Activated CD4-positive, alpha-beta T cell treated with anti-CD3 and anti-CD28 coated beads, Interleukin-2, amount 50 U/mL, for 4 hours (primary cell): ENCODE measurements at places on chromosomes 4 and X.

- DNase-seq, result no peak
Observed at GRCh38 chrX:107878106-107878505, 52.4 kb downstream of the MID2 start.

DNA sequence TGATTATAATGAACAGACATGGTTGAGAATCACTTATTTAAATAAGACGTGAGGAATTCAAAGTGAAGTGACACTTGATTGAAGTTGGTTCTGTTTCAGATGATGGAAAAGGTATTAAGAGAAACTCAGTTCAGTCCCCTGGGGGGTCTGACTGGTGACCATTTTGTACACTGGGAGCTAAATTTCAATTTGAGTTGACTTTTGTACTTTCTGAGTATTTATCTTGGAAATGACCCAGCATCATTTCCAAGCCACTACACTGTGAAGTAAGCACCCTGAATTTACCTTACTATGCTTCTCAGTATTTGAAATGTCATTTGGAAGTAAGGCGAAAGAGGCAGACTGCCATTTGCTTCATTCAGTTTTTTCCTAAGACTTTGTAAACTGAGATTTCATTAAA, 73.4 kb downstream of the CNOT6L start:
- DNase-seq, result no peak

DNA sequence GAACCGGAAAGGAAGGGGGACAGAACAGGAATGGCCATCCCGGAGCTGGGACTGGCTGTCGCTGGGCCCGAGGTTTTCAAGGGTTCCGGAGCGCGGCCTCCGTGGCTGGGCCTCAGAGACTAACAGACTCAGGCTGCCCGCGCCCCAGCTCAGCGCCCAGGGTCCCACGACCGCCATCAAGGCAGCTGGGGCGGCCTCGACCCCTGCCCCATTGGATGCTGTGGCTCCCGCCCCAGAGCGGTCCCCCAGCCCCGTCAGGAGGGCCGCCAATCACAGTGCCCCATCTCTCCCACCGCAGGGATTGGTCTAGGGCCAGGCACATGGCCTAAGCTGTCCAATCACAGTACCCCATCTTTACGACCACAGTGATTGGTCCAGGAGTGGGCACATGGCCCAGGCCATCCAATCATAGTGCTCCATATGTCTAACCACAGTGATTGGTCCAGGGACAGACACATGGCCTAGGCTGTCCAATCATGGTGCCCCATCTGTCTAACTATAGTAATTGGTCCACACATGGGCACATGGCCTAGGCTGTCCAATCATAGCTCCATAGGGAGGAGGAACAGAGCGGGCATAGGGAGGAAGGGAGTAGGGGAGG, 105.3 kb upstream of the NKX1-1 start:
- DNase-seq, result peak; percentile 34

- DNase-seq, result no peak
Observed at GRCh38 chr4:139686130-139686529, 20.5 kb downstream of the MGST2 start.

- DNase-seq, result no peak
Observed at GRCh38 chr4:174604198-174604597, 81.9 kb upstream of the HPGD start.

GRCh38 chrX:70452143-70452733, 7.6 kb downstream of the DLG3 start:
- peak; percentile 45 for DNase-seq

- no peak for DNase-seq
Observed at GRCh38 chr4:112836895-112837294, 200.0 kb downstream of the LARP7 start.

- DNase-seq, result peak; percentile 5
Observed at GRCh38 chrX:9340598-9341290, 124.1 kb upstream of the TBL1X start.

- no peak for DNase-seq
Observed at GRCh38 chr4:89753601-89754066, 83.3 kb downstream of the SNCA start.

DNA sequence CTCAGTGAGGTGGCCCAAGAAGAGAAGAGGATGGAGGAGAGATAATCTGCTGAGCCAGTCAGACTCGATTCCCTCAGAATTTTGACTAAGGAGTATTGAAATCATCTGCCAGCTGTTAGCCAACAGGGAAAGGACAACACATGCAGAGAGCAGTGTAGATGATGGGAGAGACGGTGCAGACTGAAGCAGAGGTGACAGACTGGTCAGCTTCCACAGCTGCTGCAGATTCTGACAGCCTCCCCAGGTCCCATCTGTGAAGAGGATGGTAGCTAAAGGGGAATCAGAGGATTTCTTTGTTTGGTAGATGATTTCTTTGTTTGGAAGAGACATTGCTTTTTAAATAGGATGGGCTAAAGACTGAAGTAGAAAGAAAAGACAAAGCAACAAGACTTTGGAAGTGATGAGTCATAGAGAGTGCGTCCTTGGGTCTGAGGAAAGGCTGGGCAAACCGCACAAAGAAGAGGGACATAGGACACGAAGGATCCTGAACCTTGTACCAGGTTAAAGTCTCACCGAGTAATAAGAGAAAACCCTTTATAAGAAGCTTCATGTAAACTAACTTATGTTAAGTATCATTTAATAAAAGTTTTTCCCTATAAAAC, 27.6 kb downstream of the INTU start:
- DNase-seq, result no peak

DNA sequence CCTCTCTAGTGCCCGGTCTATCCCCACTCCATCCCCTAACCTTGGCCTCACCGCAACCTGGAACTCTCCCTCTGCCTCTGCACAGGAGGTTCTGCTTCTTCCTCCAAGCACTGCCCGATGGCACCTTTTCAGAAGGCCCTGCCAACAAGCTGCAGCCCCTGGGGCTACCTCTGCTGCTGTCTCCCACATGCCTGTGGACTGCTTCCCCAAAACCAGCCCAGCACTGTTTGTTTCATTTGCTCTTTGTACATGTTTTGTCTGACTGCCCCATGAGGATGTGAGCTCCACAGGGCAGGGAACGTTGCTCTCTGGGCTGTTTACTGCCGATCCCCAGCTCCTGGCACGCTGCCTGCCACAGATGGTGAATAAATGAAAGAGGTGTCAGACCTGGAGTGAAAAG, 85.4 kb downstream of the INTS6L start:
- DNase-seq, result no peak

DNA sequence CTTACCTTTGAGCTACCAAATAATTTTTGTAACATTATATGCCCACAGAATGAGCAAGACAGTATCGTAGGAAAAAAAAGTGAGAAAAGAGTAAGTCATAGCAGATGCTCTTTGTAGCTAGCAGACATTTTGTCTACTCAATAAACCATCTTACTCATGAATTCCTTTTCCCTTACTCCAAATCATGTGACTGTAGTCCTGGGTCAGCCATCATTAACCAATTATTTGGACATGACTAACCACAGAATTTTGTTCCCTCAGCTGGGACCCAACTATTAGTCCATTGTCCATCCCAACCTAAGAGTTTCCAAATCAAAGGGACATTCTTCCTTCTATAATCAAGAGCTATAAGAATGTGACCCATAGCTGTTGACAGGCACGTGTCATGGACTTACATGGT, 11.4 kb downstream of the UBE2D3 start:
- no peak for DNase-seq

DNA sequence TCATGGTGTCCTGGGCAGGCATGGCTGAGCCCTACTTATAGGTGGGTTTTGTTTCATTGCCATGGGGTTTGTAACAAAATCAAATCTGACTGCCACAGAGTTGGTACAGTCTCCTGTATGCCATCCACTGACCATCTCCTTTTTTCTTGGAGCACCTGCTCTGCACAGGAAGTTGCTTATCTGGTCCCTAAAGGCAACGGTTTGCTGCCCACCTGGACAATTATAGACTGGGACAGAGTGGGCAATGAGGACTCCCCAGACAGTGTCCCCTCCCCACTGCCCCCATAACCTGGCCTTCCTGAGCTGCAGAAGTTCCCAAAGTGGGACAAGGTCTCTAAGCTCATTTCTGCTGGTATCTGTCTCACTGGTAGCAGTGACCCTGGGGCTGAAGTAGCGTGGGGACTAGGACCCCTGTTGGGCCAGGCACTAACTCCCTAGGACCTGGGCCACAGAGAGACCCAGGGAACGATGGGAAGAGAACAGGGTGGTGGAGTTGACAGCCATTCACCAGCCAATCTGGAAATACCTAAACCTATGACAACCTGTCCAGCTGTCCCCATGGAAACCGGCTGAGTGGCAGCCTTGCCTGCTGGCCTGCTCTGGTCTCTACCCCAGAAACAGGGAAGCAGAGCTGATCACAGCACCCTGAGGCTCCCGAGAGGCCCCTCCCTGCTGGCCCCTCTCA, 64.7 kb downstream of the WFS1 start:
- DNase-seq, result no peak

- DNase-seq, result no peak
Observed at GRCh38 chr4:162408309-162408708, 244.5 kb upstream of the FSTL5 start.

DNA sequence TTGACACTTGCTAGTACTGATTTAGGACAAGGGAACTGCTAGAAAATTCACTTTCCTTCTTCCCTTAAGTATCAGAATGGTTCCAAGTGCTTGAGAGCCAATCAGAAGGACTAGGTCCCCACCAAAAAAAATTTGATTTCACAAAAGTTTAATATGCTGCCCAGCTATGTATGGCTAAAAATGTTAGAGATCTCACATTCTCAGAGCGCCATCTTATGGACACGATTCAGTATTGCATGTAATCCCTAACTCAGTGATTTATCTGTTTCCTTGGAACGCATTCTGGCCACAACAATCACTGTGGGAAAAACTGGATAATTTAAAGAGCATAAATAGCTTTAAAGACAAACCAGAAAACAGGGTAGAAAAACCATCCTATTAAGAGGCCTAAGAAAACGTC, 255.1 kb upstream of the GPC4 start:
- DNase-seq, result no peak

GRCh38 chr4:107210450-107211239, 174.5 kb upstream of the DKK2 start:
- no peak for DNase-seq

GRCh38 chrX:109685656-109686078, 47.4 kb downstream of the ACSL4 start:
- no peak for DNase-seq

DNA sequence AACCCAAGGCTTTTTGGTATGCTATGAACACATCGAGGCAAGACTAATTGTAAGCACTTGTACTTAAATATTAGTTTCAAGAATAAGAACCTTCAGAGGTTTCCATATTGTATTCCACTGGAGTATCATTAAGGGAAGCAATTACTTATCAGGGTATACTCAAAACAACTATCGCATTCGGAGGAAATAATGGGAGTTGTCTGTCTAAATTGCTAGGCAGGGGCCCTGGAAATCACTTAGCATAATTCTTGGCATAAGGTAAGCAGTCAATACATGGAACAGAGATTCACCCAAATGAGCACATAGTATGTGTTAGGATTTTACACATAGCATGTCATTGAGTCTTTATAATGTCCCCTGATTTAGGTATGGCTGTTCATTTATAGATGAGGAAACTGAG, 249.4 kb downstream of the DHX15 start:
- DNase-seq, result no peak

DNA sequence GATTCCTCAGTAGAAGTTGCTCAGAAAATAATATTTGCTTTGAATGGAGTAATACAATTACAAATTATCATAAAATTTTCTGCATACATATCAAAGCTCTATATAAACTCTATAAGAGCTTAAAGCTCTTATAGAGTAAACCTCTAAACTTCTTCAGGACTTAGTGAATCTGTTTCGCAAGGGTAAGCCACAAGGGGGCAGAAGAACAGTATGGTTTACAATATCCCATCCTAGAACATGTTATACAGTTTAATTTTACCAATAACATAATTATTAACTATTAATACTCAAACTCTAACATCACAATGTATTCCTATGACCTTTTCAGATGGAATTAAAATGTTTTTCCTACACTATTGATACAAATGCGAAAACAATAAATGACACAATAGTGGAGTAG, 33.8 kb upstream of the SPANXN1 start:
- no peak for DNase-seq

GRCh38 chrX:134926864-134927263, 63.9 kb upstream of the SMIM10 start:
- DNase-seq, result no peak

GRCh38 chr4:107721436-107722100, 1.5 kb upstream of the PAPSS1 start:
- DNase-seq, result peak; percentile 44

- no peak for DNase-seq
Observed at GRCh38 chr4:13922873-13923645, 295.5 kb upstream of the BOD1L1 start.

DNA sequence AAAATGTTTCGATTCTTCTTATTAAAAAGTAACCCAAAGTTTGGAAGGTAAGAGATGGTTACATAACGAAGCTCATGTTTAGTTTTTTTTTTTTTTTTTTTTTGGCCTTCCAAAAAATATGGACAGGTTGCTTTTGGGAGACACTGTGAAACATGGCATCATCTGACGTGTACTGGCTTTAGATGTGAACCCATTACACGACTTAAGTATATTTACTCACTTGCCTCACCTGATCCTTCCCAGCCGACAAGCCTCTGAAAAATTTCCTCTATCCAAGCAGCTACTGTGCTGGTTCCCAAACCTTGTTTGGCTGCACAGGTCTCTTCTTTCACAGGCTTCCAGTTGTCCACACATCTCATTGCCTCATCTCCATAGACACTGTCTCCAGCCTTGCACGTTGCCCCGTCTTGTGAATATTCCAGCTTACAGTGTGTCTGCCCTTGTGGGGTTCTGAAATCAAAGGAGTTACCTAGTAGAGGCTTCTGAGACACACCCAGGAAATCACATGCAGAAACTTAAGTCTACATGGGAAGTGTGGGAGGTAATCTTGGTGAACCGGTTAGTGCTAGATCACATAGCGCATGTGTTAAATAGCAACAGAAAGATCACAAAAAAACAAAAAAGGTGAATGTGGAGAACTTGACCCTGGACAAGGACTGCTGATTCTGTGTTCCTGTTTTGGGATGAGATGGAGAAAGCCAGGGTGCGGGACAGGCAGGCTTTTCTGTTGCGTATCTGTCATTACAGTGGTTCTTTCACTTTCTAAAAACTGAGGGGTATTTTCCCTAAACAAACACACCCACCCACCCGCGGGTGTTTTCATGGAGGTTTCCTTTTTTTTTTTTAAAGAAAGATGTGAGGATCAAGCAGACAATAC, 328.6 kb downstream of the ARHGAP10 start:
- DNase-seq, result peak; percentile 5

DNA sequence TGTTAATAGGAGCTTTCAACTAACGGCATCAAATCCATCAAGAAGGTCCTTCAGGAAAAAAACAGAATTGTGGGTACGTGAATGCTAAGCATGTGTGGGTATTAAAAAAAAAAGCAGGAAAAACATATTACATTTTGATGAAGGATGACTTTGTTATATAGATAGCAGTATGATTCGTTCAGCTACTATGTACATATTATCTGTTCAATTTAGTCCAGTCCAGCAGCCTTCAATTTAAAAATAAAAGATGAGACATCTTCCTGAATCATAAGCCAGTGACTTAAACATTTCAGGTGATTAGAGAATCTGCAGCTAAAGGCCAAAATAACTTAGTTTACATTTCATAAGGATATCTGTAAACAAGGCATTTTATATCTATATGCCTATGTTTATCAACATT, 63.4 kb downstream of the LCORL start:
- no peak for DNase-seq
